Esophagus mucosa (tissue), 1 donor: ENCODE measurements at places on chromosomes 12 and 14. TPM values are rescaled to one million over a fixed set of nuclear protein-coding genes. Genes with fewer than 3 reads are reported as not detected.

DBX2 gene
- not detected for total RNA-seq

- ATAC-seq: no peak
Observed at GRCh38 chr12:95202691-95203486, 14.4 kb downstream of the FGD6 start.

DNA sequence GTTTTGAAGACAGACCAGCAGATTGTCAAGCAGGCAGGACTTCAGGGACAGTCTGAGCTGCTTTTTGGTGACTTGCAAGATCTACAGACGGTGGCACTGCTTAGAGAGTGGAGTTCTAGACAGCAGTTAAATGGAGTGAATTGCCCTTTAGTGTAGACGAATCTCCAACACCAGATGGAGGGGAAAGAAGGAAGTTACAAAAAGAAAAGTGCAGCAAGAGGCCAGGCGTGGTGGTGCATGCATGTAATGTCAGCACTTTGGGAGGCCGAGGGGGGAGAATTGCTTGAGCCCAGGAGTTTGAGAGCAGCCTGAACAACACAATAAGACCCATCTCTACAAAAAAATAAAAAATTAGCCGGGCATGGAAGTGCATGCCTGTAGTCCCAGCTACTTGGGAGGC is 8.4 kb upstream of the HHIPL1 start:
- ATAC-seq: no peak

BCL2L14 gene
- total RNA-seq: 0.24 TPM

DNA sequence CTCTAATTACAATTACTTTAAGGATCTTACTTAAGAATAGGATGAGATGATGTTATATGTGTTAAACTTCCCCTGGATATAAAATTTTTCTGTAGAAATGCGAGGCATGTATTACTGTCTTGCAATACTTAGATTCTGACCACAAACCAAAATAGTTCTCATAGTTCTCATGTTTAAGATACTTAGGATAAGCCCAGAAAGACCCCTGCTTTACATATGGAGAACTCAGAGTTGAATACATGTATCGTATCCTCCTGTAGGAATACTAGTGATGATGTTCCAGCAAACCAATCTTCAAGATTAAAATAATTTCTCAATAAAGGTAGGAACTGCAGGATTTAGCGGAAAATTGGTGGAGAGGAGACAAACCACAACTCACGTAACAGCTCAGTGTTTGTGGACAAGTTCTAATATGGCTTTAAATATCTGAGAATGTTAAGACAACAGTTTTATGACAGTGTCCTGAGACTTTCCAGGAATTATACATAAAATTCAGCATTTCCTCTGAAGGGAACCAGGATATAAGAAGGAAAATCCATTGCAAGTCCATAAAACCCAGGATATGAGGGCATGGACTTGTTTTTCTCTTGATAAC is 114.7 kb upstream of the CRY1 start:
- ATAC-seq: no peak

PARPBP gene
- total RNA-seq: 10.4 TPM
